GM12891 (cell line): ENCODE measurements at places on chromosomes 4 and X.

- no peak for DNase-seq
These were observed 174.1 kb downstream of the CBR4 start for GRCh38 chr4:168835880-168836454.

DNA sequence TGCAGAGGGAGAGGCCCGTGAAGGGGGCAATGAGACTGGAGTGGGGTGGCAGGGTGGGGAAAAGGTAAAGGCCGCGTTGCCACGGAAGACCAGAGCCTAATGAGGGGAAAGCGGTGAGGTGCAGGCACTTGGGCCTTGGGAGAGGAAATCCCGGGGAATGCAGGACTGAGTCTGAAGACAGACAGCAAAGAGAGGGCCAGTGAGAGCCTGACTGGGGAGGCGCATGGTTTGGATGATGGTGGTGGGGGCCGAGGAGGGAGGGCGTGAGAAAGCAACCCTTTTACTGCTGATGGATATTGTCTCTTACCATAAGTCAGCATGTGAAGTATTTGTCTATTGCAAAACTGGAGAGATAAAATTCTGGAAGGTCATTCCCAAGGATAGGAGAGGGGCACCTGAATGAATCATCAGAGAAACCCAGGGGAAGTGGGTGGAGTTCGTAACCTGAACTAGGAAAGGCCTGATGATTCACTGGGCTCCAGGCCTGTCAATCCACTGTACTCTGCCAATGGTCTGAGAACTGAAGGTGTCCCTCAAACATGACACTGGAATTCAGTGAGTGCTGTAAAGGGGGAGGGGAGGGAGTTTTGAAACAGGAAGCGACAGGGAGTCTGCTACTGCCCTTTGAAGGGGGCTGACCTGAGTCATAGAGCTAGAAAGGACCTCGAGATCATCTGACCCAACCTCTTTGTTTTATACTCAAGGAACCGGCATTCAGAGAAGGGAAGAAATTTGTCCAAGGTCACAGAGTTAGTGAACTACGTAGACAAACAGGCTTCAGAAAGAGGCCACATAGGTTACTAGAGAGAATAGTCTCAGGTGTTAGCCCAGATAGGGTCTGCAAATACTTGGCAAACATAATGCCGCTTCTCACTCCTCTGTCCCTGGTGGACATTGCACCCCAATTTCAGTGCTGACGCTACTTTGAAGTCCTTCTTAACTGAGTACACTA lies 52.2 kb downstream of the NALF2 start:
- DNase-seq = no peak

DNA sequence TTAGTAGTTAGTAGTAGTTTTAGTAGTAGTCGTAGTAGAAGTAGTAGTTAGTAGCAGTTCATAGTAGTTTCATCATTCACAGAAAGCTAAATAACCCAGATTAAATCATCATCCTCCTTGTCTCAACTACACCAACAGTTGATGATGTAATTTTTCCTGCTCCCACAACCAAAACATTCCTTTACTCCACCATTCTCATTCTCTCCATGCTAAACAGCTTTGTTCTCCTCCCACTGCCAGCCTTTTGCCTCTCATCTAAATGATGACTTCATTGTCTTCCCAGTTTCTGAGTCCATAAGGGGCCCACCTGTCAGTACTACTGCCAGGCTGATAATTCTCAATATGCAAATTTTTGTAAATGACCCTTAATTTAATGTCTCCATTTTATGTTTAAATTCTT lies 68.9 kb downstream of the ARHGAP24 start:
- DNase-seq = no peak

DNA sequence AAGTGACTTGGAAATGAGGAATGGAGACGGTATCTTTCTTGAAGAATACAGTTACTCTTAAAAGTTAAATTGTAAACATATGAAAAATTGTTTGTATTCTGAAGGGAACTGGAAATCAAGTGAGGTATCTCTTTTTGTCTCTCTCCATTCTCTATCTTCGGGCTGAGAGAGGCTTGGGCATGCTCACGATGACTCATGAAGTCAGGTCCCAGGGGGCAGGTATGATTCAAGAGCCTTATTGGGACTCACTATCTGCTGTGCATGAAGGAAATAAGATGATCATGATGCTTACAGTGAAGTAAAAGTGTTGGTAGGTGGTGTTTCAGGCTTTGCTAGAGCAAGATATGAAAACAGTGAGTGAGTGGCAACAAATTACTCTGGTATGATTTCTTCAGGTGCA lies 200.4 kb upstream of the PITX2 start:
- DNase-seq = no peak

- DNase-seq = no peak
These were observed 3.2 kb downstream of the SPON2 start for GRCh38 chr4:1169171-1169671.

GRCh38 chrX:21802054-21802670 lies 37.3 kb upstream of the MBTPS2 start:
- DNase-seq = no peak

DNA sequence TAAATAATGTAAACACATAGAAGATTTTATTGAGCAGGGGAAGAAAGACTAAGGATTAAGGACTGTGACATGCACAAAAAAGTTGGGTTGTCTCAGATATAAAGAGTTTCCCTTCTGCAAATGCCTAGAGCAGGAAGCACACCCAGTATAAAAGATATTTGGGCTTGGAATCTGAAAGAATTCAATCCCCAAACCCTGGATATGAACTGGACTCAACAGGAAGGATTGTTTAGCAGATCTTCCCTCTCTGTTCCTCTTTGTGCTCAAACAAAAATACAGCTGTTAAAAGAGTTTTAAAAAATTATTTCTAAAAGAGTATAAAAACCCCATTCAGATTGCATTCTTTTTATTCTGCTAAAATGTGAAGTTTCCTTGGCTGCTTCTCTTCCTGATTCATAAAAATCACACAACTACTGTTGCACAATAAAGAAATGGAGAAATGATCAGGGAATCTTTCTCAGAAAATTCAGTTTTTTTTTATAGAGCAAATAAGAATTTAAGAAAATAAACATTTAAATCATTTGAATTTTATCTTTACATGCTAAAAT lies 71.4 kb downstream of the PDLIM5 start:
- DNase-seq = no peak
